CD8-positive, alpha-beta memory T cell (primary cell): ENCODE measurements at places on chromosomes 6 and 20. TPM values are rescaled to one million over a fixed set of nuclear protein-coding genes. Genes with fewer than 3 reads are reported as not detected.

Gene PLEKHG1
- 9.4 TPM for total RNA-seq

DNA sequence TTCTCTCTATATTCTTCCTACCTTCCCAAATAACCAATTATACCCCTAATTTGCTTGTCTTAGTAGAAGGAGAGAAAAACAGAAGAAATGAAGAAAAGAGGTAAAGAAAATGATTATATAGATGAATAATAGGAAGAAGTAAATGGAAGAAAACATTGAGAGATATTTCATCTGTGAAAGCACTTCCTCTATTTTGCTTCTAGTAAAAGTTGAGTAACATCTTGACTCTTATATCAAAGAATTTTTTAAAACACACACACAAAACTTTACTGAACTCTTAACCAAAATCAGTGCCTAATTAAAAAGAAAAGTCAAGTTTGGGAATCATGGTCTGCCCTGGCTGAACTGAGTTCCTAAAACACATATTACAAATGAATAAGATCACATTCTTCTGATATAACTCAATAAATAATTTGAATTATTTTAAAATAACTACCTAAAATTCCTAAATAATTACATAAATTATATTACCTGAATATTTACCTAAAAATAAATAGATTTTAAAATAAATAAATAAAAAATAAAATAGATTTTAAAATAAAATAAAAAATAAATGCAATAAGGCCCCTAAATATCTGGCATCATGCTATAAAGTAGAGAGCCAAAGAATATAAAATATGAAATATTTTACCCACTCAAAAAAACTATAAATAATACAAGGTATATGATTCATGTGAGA lies 8.8 kb downstream of the SLC17A2 start:
- no peak for DNase-seq
- no peaks in the 10 kb centered on the region for H3K4me1 ChIP-seq
- H3K27ac ChIP-seq = no peak overlapping the region
- no peaks in the 10 kb centered on the region for H3K36me3 ChIP-seq
- H3K4me3 ChIP-seq = no peak overlapping the region

DNA sequence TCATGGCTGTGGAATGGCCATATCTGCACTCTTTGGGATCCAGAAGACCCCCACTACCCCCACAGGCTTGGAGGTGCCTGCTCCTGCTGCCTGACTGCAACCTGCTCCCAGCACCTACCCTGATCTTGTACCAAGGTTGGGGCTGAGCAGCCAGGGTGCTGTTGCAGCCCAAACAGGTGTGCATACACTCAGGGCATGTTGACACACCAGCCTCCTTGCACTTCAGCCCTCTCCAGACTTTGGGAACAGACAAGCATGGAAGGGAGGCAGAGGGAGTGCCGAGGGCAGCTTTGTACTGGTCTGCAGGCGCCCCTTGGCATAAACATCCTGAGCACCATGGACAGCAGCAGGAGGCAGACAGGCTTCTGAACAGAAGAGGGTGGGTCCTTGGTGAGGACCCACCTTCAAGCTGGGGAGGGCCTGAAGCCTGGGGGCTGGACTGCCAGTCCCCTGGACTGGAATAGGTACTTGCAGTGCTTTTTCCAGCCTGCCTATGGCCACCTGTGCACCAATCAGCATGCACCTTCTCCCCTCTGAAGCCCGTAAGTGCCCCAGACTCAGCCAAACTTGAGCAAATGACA lies 1675.8 kb downstream of the HACE1 start:
- H3K36me3 ChIP-seq = no peaks in the 10 kb centered on the region
- H3K4me3 ChIP-seq = no peak overlapping the region
- no peaks in the 10 kb centered on the region for H3K27me3 ChIP-seq
- no peaks in the 10 kb centered on the region for H3K4me1 ChIP-seq
- no peak overlapping the region for H3K27ac ChIP-seq

Gene EPB41L1
- total RNA-seq = 0.35 TPM

DNA sequence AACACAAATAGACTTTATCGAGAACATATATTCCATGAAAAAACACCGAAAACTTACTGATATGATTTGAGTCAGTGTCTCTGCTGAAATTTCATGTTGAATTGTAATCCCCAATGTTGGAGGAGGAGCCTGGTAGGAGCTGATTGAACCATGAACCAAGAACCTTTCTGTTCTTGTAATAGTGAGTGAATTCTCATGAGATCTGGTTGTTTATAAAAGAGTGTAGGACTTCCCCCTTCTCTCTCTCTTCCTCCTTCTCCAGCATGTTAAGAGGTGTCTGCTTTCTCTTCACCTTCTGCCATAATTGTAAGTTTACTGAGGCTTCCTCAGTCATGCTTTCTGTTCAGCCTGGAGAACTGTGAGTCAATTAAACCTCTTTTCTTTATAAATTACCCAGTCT lies 1289.3 kb upstream of the CITED2 start:
- H3K36me3 ChIP-seq = no peaks in the 10 kb centered on the region
- no peak overlapping the region for H3K4me3 ChIP-seq
- H3K27me3 ChIP-seq = no peaks in the 10 kb centered on the region
- H3K27ac ChIP-seq = no peak overlapping the region

Gene CTCFL
- total RNA-seq = not detected

- DNase-seq = no peak
Observed at GRCh38 chr6:170127151-170127550, 163.7 kb downstream of the DLL1 start.

- no peak for DNase-seq
- peaks cover 33% of the 10 kb centered on the region for H3K36me3 ChIP-seq
- H3K27me3 ChIP-seq = no peaks in the 10 kb centered on the region
- H3K4me1 ChIP-seq = peaks cover 47% of the 10 kb centered on the region
Observed at GRCh38 chr6:36594816-36595643, 868 bp downstream of the SRSF3 start.

DNA sequence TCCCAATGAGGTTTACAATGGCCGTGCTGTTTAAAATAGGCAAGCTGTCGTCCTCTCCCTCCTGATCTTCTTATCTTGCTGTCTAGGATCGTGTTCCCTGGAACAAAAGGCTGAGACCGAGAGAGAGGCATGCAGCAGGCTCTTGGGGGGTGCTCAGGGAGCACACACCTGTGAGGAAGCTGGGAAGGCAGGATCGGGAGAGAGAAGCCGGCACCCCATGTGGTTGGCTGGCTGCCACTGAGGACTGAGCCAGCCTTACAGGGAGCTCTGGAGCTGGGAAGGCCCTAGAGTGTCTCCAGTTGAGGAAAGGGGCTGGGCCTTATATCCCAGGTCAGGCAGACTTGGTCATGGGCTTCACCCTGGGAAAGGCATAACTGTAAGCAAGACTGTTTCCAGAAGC lies 184.2 kb downstream of the LY86 start:
- H3K4me1 ChIP-seq = no peaks in the 10 kb centered on the region
- no peak overlapping the region for H3K27ac ChIP-seq
- DNase-seq = no peak
- no peak overlapping the region for H3K4me3 ChIP-seq

- H3K4me1 ChIP-seq = no peaks in the 10 kb centered on the region
- H3K27ac ChIP-seq = no peak overlapping the region
- H3K27me3 ChIP-seq = no peaks in the 10 kb centered on the region
- H3K36me3 ChIP-seq = no peaks in the 10 kb centered on the region
- no peak for DNase-seq
Observed at GRCh38 chr20:761418-762381, 6.6 kb downstream of the SLC52A3 start.
